Right renal cortex interstitium (tissue), 3 donors: ENCODE measurements at places on chromosomes 6 and 20. TPM values are rescaled to one million over a fixed set of nuclear protein-coding genes. Genes with fewer than 3 reads are reported as not detected.

ATP9A gene
- polyA plus RNA-seq, result 58.7 TPM

DNA sequence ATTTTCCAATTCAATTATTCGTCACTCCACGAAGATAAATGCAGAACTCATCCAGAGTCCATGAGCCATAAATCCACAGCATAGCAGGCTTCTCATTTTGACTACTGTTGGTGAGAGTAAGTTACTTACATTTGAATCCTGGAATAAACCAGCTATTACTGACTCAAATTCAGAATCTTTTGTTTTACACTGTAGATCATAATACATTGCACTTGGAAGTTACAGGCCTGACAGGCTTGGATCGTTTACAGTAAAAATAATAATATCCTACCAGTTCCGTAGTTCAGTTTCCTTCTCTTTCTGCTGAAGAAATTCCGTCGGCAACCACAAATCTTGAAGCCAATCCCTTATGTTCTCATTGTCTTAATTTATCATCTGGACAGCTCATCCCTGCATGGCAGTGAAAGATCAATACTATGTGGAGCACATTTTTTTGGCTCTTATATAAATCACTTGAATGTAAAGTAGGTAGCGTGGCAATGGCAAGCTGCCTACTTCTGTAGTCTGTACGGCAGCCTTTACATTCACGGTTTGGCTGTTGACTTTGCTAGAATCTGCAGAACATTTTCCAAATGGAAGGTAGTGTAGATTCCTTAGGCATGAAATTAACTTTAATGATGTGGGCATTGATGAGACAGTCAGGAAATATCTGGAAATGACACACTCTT lies 142.9 kb downstream of the WDR27 start:
- DNase-seq, result no peak

GRCh38 chr6:139820210-139820609 lies 445.8 kb upstream of the CITED2 start:
- DNase-seq, result no peak

DNA sequence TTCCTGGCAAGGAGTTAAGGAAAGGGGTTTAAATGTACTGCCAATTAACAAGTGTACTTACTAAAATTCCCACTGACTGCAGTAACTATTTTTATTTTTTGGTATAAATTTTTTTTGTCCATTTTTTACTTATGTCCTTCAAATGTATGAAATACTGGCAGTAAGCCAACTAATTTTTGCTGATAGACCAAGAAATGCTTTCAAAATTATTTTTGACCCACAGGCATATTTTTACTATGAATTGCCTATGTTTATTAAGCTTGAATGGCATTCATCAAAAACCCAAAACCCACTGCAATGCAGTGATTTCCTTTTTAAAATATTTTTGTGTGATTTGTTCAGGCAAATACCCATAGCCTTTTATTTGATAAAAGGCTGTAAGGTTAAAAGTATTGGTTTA lies 560.1 kb downstream of the UTRN start:
- no peak for DNase-seq

DNA sequence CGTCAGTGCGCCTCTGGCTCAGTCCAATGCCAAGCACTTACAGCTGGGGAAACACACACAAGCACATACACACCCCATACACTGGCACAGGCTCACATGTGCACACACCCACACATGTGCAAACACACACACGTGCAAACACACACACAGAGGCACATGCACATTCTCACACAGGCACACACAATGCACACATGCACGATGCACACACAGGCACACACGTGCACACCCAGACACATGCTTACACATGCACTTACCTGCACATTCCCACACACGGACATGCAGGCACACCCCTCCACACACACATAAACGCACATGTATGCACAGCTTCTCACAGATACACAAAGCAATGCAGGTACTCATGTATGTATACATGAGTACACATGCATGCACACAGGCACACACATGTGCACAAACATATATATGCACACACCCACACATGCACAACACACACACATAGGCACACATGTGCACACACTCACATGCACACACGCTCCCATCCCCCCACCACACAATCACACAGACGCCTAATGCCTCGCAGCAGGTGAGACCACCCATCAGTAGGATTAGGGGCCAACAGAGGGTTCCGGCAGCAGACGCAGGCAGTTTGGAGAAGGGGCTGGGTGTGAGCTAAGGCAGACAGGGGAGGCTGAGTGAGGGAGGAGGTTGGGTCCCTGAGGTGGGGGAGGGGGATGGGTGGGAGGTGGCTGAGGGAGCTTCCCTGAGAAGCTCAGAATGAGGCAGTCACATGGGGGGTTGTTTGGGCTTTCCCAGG lies 71.2 kb upstream of the SLCO4A1 start:
- DNase-seq, result no peak

- DNase-seq, result no peak
These were observed 71.5 kb downstream of the PSMG4 start for GRCh38 chr6:3330199-3330598.
